B cell (primary cell): ENCODE measurements at places on chromosomes 12 and 14.

DNA sequence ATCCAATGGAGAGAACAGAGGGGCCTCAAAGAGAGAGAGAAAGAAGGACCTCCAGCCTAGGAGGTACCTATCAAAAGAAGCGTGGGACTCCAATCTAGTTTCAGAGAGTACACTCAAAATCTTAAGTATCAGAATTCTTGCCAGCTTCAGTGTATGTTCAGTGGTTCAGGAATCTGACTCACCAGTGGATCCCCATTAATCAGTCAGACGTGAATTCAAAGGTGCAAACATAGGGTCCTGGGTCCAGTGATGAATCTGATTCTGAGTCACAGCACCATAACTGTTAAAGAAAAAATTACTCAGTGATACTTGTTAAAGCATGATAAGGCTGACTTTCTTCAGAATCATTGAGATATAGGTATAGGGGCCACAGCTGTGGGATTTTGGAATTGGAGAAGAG lies 33.2 kb downstream of the ETNK1 start:
- no peak for DNase-seq

DNA sequence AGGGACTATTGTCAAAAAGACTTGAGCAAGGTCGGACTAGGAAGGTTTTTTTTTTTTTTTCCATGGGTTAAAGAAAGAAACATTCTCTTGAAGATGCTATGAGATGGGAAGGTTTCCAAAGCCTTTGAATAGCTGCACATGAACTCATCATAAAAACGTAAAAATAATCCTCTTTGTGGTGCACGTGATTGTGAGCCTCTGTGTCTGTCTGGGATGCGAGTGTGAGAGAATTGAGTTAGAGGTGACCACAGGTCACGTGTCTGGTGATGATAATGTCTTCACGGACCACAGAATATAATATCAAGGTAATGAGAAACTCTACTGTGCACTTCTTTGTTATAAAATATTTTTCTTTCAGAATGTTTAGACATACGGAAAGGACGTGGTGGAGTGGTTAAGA lies 24.3 kb upstream of the ADGRD1 start:
- DNase-seq: no peak

DNA sequence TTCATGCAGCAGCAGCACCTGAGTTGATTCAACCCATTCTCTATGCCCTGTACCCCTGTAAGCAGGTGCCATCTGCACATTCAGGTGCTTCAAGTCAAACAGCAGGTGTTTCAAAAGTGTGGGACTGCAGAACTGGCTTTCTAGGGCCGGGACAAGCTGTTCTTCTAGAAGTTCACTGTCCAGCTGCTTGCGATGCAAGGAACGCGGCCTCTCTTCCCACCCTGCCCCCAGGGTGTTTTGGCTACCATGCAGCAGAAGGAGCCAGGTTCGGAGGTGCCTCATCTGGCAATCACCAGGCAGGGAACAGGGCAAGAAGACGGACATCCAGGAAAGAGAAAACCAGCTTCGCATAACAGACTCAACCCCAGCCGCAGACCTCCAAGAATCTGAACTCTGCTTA lies 35.2 kb downstream of the TMEM132D start:
- no peak for DNase-seq

- DNase-seq: no peak
Observed at GRCh38 chr12:13373803-13374202, 177.3 kb downstream of the EMP1 start.

DNA sequence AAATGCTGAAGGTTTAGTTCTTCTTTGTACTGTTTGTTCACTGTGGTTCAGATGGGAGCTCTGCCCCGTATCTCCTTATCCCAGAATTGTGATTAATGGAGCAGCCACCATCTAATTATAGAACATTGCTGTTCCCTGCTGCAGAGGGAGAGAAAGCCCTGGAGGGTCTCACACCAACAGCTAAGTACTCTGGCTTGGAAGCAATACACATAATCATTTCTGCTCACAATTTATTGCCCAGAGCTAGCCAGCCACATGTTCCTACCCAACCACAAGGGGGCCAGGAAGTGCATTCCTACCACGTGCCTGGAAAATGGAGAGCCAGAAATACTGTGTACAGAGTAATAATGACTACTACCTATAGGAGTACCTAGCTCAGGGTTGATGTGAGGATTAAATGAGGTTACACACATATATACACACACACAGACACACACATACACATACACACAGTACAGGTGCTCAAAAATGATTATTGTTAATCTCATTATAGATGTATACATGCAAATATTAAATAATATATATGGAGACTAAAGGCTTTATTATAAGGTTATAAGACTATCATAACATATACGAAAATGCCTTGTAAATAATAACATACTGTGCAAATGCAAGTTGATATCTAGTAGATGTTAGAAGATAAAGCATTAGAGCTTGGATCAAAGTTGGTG lies 22.3 kb downstream of the MSRB3 start:
- no peak for DNase-seq

DNA sequence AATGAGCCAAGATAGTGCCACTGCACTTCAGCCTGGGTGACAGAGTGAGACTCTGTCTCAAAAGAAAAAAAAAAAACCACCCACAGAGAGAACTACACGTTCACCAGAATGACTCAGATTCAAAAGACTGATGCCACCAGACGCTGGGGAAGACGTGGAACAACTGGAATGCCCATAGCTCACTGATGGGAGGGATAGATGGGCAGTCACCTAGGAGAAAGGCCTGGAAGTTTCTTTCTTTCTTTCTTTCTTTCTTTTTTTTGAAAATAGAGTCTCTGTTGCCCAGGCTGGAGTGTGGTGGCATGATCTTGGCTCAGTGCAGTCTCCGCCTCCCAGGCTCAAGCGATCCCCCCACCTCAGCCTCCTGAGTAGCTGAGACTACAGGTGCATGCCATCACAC lies 10.0 kb upstream of the KLC1 start:
- no peak for DNase-seq

- no peak for DNase-seq
Observed at GRCh38 chr12:118549510-118549980, 173.2 kb downstream of the SUDS3 start.

DNA sequence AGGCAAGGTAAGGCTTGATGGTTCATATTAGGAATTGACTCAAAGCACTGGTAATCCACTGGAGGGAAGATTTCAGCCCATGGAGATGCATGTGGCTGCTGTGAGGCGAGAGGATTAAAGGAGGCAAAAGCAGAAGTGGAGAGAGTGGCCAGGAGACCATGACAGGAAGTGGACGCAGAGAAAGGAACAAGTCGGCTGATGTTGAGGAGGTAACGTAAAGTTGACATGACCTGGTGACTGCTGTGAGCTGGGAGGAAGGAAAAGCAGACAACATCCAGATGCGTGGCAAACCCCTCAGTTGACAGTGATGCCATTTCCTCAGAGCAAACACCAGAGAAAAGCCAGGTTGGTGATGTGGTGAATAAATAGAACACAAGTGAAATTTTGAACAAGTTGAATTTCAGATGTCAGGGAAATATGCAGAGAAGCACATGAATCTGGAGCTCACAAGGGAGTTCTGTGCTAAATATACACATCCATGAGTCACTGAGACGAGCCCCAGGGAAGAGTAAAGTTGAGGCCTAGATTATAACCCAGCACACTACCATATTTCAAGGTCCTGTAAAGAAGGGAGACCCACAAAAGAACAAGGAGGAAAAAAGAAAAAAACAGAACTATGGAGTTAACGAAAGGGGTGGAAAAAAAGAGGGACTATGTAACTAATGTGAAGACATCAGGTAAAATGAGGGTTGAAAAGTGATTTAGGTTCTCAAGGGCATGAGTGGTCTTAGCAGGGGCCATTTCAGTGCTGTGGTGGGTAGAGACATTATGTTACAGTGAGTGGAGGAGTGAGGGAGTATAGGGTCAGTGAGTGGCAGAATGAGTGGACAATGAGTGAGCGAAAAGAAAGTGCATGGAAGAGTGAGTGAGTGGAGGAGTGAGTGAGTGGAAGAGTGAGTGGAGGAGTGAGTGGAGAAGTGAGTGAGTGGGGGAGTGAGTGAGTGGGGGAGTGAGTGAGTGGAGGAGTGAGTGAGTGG lies 61.6 kb upstream of the GZMB start:
- DNase-seq: peak; percentile 79

- no peak for DNase-seq
Observed at GRCh38 chr12:91616416-91616815, 433.8 kb upstream of the DCN start.

GRCh38 chr12:106581543-106582248 lies 1.1 kb upstream of the RFX4 start:
- no peak for DNase-seq

- no peak for DNase-seq
Observed at GRCh38 chr12:32734952-32735351, 20.7 kb downstream of the YARS2 start.

GRCh38 chr14:23441076-23441475 lies 5.6 kb upstream of the MYH7 start:
- no peak for DNase-seq

- DNase-seq: no peak
Observed at GRCh38 chr14:54354968-54355641, 41.7 kb upstream of the CDKN3 start.

DNA sequence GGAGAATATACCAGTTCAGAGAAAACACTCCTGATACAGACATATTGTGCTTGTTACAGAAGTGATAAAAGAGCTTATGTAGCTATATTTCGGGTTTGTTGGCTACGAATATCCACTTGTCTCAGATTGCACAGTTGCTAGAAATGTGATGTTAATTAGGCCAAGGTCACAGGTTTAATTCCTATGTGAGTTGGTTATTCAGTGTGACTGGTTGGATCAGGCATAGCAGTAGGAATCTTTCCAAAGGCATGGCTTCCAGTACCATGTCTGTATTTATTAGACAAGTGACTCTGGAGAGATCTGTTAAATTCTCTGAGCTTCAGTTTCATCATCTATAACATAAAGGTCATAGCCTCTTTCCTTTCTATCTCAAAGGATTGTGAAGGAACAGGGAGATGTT lies 152.7 kb upstream of the KITLG start:
- DNase-seq: no peak

DNA sequence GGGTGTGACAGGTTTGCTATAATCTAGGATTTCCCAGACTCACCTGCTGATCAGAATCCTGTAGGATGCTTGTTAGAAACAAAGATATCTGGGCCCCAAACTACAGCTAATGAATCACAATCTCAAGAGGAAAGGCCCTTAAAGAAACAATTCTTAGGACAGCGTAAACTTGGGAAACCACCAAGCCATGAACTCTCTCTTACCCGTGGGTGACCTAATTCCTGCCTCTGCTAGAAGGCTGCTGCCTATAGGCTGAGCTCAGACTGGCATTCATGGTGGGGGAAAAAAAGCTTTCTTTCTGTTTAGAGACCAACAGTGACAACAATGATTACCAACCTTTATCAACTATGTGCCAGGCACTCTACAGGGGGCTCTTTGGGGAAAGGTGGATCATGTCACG lies 213.9 kb upstream of the FKBP4 start:
- DNase-seq: no peak

DNA sequence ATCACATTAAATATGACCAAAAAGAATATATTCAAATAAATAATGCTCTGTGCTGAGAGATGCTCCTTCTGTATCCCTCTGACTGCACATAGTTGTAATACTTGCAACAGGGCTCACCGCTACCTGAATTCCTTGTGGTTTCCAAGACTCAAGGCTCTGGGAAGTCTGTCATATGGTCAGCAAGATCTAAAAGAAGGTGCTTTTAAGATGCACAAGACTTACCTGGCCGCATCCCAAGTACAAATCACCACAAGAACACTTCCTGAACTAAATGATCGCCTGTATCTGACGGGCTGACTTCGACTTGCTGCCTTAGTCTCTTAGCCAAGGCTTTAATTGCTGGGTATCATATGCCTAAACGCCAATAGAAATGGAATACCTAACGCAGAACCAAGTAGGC lies 67.2 kb downstream of the HECTD4 start:
- no peak for DNase-seq

DNA sequence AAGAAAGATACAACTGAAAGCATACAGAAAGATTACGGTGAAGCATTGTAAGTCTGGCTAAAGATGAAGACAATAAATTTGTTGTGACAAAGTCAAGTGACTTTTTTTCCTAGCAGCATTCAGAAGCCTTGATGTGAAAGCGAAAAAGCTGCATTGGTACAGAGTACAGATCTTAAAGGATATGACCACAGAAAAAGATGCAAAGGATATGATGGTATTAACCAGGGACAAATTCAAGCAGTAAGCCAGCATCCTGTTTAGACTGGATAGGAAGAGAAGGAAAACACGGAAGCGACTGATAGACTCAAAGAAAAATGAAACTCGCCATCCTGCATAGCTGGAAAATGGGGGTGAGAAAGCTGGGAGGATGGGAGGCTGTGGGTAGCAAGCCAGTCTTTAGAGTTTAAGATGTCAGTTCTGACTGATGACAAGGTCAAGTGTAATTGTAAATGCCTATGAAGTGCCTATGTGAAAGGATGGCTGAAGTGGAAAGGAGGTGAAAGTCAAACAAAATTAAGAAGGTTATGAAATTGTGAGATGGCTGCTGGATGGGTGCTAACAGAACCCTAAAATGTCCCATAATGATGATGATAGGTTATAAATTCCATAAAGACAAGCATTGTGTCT lies 92.4 kb downstream of the PHLDA1 start:
- no peak for DNase-seq

DNA sequence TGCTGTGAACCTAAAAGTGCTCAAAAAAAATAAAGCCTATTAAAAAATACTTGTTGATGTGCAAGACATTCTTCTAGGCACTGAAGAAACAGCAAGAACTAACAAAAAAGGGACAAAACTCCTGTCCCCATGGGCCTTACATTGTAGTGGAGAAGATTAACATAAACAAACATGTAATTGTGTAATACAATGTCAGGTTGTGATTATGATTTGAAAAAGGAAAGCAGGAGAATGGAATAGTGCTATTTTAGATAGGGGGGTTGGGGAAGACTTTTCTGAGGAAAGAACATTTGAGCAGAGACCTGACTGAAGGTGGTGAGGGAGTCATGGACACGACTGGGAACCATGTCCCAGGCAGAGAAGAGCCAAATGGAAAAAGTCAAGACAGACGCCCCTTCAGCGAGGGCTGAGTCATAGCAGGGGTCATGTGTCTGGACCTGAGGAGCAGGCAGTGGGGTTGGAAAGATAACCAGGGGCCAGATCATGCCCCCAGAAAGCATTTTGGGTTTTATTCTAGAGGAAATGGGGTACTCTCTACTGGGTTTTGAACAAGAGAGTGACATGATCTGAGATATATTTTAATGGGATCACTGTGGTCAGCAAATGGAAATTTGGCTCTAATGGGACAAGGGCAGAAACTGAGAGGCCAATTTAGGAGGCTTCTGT lies 19.4 kb upstream of the IFNG start:
- DNase-seq: no peak
